ENCODE measurements at places on chromosomes 3 and 15.

DNA sequence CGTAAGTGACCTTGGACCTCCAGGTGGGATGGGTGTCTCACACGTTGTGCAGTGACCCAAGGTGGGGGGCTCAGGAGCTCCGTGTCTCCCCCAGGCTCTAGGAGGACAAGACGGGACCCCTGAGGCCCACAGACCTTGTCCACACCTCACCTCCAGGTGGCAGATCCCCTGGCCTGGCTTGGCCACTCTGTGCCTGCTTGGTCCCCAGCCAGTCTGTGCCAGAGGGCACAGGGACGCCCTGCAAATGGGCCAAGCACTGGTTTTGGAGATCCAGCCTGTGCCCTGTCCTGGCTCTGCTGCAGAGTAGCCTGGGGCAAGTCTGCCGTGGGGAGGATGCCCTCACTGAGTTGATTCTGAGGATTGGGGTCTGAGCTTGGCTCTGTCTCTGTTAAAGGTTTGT is 14.0 kb downstream of the SLC6A6 start:
- no peak for DNase-seq

DNA sequence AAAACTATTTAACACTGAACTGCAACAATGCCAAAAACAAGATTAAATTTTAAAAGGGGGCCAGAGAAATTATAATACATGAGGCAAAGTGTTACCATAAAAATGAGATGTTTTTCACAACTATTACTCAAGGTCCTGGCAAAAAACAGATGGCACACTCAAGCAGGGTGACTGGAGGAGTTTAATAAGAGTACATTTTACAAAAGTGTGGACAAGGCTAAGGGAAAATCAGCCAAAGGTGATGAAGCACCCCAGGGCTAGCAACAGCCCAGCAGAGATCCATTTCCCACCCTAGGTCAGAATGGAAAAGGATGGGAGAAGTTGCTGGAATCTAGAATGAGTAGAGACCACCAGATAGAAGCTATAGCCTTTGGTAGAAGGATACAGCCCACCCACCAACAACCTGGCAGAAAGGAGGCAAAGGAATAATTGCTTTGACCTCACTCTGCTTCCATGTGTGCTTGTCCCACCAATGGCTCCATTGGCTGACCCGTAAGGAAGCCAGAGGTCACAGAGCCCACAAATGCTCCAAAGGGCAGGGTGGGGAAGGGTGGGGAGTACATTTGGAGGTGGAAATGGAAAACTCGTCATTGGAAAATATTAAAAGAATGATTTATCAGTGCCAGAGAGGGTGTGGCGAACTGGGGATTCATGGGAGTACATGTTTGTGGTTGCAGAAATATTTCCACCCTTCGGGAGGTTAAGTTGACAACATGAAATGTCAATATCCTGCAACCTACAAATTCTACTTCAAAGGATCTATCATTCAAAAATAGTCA is 161.0 kb upstream of the UBE2E2 start:
- DNase-seq, result no peak

DNA sequence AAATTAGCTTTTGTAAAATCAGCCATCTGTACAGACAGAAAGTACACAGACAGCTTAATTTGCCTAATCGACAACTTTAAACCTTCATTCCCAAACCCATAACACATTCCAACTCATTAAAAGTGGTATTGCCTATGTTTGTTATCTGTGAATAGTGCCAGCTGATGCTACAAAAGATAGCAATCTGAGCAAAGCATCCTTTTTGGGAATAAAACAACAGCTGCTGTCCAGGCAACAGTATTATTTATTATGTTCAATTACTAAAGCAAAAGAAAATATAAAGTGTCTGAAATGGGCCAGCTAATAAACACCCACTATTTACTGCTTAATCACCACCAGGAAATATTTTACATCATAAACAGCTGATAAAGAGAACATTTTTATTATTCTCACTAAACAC is 134.8 kb upstream of the ABI3BP start:
- no peak for DNase-seq

DNA sequence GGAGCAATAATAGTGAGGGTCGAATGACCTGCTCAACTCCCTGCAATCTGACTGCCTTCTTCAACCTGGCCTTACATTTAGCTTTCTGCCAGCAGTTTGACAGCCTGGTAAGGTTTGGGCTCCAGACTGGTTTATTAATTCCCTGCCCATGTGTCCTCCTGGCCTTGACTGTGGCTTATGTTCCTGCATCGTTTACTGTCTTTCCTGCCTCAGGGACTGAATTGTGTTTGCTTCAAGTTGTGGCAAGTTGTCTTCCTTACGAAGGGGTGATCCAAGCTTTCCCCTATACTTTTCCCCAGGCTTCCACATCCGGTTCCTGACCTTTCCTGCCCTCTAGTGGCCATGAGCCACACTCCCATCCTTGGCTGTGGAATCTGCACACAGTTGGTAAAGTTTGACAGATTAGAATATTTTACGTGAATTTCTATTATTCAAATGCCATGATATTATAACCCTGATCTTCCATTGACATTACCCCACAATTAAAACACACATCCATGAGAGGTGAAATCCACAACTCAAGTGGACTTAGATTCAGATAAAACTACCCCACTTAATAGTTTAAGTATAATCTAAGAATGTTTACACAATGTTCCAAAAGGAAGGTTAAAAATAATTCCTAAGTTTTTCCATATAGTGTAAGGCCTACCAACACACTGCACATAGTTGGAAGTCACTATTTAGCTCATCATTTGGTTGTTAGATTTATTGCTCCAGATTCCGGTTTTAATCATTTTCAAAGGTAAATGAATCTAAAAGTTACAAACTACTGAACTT is 95.7 kb downstream of the NEDD4 start:
- DNase-seq, result no peak

- no peak for DNase-seq
These were observed 928.3 kb downstream of the NSUN3 start for GRCh38 chr3:94990952-94991705.

DNA sequence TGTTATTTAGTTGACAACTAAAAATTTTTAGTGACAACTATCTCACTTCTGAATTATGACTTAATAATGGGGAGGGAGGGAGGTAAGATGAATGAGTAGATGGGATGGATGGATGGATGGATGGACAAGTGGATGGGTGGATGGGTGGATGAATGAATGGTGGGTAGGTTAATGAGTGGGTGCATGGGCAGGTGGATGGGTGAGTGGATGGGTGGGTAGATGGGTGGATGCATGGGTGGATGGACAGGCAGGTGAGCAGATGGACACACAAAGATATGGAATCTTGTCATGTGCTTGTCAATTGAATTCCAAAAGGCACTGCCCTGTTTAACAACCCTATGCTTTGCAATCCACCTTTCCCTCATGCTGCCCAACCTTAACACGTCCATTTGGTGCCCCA is 41.5 kb downstream of the KLHL25 start:
- no peak for DNase-seq

DNA sequence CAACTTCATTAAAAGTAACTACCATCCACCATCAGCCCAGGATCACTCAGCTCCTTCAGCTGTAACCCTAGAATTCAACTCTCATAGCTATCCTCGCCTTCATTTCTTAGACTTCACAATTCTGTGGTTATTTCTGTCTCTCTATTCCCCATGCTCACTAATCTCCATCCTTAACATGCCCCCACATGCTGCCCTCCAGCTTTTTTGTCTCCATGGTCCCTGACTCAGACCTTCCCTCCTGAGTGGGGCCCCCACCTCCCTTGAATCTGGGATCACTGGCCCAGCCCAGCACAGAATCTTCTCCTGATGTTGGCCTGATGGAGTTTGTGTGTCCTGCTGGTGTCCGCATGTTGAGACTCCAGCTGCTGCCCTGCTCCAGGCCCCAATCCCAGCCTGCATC is 41.7 kb downstream of the CHST14 start:
- DNase-seq, result no peak

DNA sequence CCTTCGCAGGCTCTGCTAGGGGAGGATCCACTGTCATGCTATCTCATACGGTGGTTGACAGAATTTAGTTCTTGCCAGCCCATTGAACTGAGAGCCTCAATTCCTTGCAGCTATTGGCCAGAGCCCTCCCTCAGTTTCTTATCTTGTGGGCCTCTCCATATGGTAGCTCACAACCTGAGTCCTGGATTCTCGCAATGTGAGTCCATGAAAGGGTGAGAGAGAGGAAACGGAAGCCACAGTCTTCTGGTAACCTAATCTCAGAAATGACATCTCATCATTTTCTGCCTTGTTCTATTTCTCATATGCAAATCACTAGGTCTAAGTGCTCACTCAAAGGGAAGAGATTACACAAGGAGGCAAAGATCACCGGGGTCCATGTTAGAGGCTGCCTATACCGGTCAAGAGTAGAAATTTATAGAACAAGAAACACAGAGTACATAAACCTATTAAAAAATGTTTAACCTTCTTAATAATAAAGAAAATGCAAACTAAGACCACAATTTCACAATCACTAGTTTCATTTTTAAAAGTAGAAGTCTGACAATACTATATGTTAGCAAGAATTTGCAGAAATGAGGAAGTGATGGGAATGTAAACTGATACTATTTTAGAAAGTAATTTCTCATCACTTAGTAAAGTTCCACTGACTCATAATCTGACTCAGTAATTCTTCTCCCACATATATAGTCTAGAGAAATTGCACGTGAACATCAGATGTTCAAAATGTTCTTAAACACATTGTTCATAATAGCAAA is 378.4 kb upstream of the AGTR1 start:
- DNase-seq, result no peak

DNA sequence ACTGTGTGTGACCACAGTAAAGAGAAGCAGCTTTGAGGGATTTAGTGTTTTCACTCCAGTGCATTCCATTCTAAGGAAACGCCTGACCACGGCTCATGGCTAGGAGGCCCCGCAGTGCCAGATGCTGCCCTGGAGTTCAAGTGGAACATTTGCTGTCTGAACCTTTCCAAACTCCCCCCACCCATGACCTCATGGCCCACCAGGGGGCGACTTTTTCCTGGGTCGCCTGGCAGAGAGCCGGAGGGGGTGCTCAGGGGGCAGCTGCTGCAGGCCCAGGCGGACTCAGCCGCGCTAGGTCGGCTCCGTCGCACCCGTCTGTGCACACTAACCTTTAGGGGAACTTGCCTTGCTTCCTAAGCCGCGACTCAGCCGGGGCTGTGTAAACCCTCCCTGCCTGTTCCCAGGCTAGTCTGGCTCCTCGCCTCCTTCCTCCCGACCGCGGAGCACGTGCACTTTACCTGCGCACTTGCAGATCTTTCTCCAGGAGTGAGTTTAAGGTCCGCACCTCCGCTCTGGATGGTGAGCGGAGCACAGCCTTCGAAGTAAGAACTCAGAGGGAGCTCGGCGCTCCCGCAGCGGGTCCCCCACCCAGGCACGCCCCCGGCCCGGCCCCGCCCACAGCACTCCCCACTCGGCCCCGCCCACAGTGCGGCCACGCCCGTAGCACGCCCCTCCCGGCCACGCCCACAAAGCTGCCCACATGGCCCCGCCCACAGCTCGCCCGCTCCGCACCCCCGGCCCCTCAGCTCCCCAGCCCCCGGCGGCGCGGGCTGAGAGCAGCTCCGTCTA is at the start of gene OCA2:
Gene OCA2 (minus strand): TSS at position 550 of the 789 bp plus-strand sequence. CDS start 17,441 bp downstream, outside the sequence.
- peak; percentile 55 for DNase-seq
